ENCODE measurements at places on chromosomes 13 and 19.

DNA sequence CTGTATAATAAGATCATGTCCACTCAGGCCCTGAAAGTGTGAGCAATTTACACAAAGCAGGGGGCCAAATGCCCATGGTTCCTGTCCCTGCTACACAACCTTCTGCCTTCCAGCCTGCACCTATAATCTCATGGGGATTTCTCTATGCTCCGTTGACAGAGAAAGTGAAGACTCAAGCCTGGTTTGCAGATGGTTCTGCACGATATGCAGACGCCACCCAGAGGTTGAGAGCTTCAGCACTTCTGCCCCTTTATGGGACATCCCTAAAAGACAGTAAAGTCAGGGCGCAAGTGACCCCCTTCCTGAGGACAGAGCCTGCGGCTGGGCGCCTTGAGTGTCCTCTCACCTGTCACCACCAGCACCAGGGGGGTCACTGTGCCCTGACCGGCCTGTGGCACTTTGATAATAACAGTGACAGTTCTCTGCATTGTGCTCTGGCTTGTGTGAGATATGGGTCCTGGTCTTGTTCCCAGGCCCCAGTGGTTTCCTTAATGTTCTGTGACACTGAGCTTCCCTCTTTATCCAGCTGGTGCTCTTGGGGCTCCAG, 15.1 kb downstream of the LILRA5 start:
- no peak for DNase-seq
- H3K4me3 ChIP-seq, result no peak overlapping the region
- H3K27ac ChIP-seq, result no peak overlapping the region
- H3K36me3 ChIP-seq, result no peaks in the 10 kb centered on the region
- peaks cover 17% of the 10 kb centered on the region for H3K27me3 ChIP-seq

GRCh38 chr13:91571681-91572080, 173.3 kb downstream of the GPC5 start:
- no peak for DNase-seq
- H3K27me3 ChIP-seq, result no peaks in the 10 kb centered on the region
- H3K4me3 ChIP-seq, result no peak overlapping the region
- H3K4me1 ChIP-seq, result no peaks in the 10 kb centered on the region
- no peaks in the 10 kb centered on the region for H3K36me3 ChIP-seq

DNA sequence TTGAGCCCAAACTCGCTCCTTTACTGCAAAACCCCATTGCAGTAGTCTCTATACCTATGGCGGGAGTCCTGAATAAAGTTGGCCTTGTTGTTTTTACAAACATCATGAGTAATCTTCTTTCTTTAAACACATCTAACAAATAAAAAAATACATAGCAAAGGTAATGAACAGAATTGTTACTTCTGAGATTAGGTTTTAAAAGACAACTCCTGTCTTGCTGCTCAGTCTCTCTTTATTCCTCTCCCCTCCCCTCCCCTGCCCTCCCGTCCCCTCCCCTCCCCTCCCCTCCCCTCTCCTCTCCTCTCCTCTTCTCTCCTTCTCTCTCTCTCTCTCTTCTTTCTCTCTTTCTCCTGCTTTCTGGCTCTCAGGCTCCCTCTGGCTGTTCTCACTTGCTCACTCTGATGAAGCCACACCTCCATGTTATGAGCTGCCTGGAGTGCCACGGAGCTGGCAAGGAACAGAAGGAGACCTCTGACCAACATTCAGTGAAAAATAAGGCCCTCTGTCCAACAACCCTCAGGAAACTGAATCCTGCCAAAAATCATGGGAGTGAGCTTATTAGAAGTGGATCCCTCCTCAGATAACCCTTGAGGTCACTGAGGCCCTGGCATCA, 300.7 kb upstream of the MIR17HG start:
- no peak for DNase-seq
- no peaks in the 10 kb centered on the region for H3K4me1 ChIP-seq
- no peak overlapping the region for H3K27ac ChIP-seq
- H3K4me3 ChIP-seq, result no peak overlapping the region

- H3K4me3 ChIP-seq, result no peak overlapping the region
- H3K4me1 ChIP-seq, result no peaks in the 10 kb centered on the region
- H3K36me3 ChIP-seq, result no peaks in the 10 kb centered on the region
Measured at GRCh38 chr13:44174769-44175425, 198.7 kb upstream of the SERP2 start.

GRCh38 chr13:41434831-41435520, 22.4 kb upstream of the RGCC start:
- H3K27me3 ChIP-seq, result no peaks in the 10 kb centered on the region
- no peaks in the 10 kb centered on the region for H3K4me1 ChIP-seq
- H3K27ac ChIP-seq, result no peak overlapping the region
- DNase-seq, result no peak

- no peaks in the 10 kb centered on the region for H3K4me1 ChIP-seq
- H3K27ac ChIP-seq, result no peak overlapping the region
- H3K27me3 ChIP-seq, result no peaks in the 10 kb centered on the region
- no peak for DNase-seq
Measured at GRCh38 chr13:65971541-65971940, 1258.6 kb downstream of the PCDH9 start.

- no peaks in the 10 kb centered on the region for H3K36me3 ChIP-seq
- H3K27me3 ChIP-seq, result no peaks in the 10 kb centered on the region
- DNase-seq, result no peak
- H3K4me3 ChIP-seq, result no peak overlapping the region
- no peaks in the 10 kb centered on the region for H3K4me1 ChIP-seq
Measured at GRCh38 chr13:62168891-62169290, 753.2 kb upstream of the PCDH20 start.

DNA sequence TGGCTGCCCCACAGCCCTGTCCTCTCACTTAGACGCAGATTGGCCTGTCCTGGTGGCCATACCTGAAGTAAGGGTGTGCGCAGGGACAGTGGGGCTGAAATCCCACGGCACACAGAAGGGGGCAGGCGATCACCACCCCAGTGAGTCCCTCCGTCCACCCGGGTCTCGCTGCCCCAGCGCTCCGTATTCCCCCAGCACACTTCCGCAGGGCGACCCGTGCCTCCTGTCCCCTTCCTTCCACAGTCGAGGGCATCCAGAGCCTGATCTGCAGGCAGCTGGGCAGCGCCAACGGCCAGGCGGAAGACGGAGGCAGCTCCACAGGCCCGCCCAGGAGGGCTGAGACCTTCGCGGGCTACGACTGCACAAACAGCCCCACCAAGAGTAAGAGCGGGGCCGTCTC, 25.3 kb downstream of the PEX11G start:
- H3K27me3 ChIP-seq, result no peaks in the 10 kb centered on the region
- no peaks in the 10 kb centered on the region for H3K36me3 ChIP-seq
- H3K4me3 ChIP-seq, result no peak overlapping the region
- H3K4me1 ChIP-seq, result no peaks in the 10 kb centered on the region
- no peak for DNase-seq

GRCh38 chr13:28624707-28625432, 34.1 kb upstream of the POMP start:
- H3K36me3 ChIP-seq, result no peaks in the 10 kb centered on the region
- H3K4me1 ChIP-seq, result peaks cover 5% of the 10 kb centered on the region
- no peak for DNase-seq

DNA sequence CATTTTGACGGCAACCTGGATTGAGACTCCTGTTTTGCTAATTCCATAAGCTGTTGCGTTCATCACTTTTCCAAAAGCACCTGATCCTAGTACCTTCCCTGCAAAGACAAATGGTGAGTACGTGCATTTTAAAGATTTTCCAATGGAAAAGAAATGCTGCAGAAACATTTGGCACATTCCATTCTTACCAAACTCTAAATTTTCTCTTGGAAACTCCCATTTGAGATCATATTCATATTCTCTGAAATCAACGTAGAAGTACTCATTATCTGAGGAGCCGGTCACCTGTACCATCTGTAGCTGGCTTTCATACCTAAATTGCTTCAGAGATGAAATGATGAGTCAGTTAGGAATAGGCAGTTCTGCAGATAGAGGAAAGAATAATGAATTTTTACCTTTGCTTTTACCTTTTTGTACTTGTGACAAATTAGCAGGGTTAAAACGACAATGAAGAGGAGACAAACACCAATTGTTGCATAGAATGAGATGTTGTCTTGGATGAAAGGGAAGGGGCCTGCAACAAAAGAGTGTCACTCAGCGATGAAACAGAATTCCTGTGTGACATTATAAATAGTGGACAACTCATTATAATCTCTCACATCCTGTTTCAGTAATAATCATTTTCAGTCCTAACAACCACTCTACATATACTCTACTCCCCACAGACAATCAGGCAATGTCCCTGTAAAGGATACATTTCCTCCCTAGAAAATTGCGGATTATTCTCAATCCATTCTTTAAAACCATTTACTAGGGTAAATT, 45.6 kb upstream of the URAD start:
- H3K4me1 ChIP-seq, result peaks cover 9% of the 10 kb centered on the region
- no peak overlapping the region for H3K27ac ChIP-seq
- DNase-seq, result no peak
- no peak overlapping the region for H3K4me3 ChIP-seq
- no peaks in the 10 kb centered on the region for H3K36me3 ChIP-seq

- DNase-seq, result no peak
Measured at GRCh38 chr13:100069278-100069677, 19.6 kb upstream of the PCCA start.

DNA sequence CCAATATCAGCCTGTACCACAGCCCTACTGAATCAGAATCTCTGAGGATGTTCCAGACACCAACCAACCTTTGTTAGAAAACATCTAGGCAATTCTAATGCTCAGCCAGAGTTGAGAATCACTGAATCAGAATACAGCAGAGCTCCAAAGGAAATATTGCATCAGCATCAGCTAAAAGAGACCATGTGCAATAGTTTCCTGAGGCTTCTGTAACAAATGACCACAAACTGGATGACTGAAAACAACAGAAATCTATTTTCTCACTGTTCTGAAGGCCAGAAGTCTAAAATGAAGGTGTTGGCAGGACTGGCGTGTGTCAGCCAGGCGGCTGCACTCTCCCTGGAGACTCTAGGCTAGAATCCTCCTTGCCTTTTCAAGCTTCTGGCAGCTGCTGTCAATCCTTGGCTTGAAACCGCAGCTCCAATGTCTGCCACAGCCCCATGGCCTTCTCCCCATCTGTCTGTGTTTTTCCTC, 1.2 kb upstream of the DCT start:
- no peak overlapping the region for H3K4me3 ChIP-seq
- H3K4me1 ChIP-seq, result peaks cover 6% of the 10 kb centered on the region
- DNase-seq, result no peak
- peak overlapping the region; percentile 50 for H3K27ac ChIP-seq
- H3K27me3 ChIP-seq, result peaks cover 3% of the 10 kb centered on the region

GRCh38 chr19:7265963-7266362, 28.3 kb downstream of the INSR start:
- H3K4me3 ChIP-seq, result no peak overlapping the region
- no peaks in the 10 kb centered on the region for H3K4me1 ChIP-seq
- no peak for DNase-seq
- no peaks in the 10 kb centered on the region for H3K27me3 ChIP-seq

DNA sequence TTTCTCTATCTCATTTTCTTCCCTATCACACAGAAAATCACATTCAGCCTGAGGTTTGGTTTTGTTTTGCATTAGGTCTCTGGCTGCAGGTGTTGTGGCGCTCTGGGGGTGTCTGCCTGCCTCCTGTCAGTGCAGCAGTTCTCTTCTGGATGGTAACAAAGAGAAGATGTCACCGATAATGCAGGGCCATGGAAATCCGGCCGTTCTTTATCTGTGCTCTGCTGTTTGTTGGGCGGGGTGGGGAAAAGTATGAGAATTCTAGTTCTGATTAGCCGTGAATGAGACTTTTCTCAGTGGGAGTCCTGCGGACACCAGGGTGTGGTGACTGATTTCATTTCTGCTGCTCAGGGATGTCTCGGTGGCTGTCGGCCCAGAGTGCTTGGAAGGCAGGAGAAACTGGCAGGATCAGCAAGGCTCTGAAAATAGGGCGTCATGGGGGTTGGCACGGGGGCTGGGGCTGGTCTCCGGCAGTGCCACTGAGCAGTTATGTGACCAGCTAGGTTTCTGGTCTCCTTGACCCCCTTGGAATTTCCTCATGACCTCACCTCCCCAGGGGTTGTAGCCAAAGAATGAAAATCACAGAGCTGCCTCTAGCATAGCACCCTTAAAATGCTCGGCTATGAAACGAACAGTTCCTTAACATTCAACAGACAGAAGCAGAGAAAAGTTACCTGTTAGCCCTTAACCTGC, 5.0 kb downstream of the RNF113B start:
- no peaks in the 10 kb centered on the region for H3K36me3 ChIP-seq
- H3K4me1 ChIP-seq, result no peaks in the 10 kb centered on the region
- no peak overlapping the region for H3K27ac ChIP-seq
- no peak for DNase-seq

- no peaks in the 10 kb centered on the region for H3K36me3 ChIP-seq
- H3K27me3 ChIP-seq, result no peaks in the 10 kb centered on the region
- H3K4me3 ChIP-seq, result no peak overlapping the region
- H3K27ac ChIP-seq, result no peak overlapping the region
- DNase-seq, result no peak
Measured at GRCh38 chr13:113028336-113029060, 59.5 kb downstream of the MCF2L start.

- no peaks in the 10 kb centered on the region for H3K36me3 ChIP-seq
- H3K27me3 ChIP-seq, result peaks cover 38% of the 10 kb centered on the region
- H3K4me1 ChIP-seq, result no peaks in the 10 kb centered on the region
- no peak overlapping the region for H3K4me3 ChIP-seq
- no peak overlapping the region for H3K27ac ChIP-seq
- DNase-seq, result no peak
Measured at GRCh38 chr13:110230661-110231347, 76.2 kb downstream of the COL4A1 start.

Measured in activated naive CD8-positive, alpha-beta T cell treated with anti-CD3 and anti-CD28 coated beads for 36 hours (primary cell).